ENCODE measurements at places on chromosomes 13 and 19.

DNA sequence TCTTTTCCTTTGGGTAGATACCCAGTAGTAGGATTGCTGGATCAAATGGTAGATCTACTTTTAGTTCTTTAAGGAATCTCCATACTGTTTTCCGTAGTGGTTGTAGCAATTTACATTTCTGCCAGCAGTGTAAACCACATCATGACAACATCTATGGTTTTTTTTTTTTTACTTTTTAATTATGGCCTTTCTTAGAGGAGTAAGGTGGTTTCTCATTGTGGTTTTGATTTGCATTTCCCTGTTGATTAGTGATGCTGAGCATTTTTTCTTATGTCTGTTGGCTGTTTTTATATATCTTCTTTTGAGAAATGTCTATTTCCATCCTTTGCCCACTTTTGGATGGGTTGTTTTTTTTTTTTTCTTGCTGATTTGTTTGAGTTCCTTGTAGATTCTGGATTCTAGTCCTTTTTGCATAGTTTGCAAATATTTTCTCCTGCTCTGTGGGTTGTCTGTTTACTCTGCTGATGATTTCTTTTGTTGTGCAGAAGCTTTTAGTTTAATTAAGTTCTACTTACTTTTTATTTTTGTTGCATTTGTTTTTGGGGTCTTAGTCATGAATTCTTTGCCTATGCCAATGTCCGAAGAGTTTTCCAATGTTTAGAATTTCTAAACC lies 38.8 kb downstream of the TDRD3 start:
- no peak for DNase-seq

DNA sequence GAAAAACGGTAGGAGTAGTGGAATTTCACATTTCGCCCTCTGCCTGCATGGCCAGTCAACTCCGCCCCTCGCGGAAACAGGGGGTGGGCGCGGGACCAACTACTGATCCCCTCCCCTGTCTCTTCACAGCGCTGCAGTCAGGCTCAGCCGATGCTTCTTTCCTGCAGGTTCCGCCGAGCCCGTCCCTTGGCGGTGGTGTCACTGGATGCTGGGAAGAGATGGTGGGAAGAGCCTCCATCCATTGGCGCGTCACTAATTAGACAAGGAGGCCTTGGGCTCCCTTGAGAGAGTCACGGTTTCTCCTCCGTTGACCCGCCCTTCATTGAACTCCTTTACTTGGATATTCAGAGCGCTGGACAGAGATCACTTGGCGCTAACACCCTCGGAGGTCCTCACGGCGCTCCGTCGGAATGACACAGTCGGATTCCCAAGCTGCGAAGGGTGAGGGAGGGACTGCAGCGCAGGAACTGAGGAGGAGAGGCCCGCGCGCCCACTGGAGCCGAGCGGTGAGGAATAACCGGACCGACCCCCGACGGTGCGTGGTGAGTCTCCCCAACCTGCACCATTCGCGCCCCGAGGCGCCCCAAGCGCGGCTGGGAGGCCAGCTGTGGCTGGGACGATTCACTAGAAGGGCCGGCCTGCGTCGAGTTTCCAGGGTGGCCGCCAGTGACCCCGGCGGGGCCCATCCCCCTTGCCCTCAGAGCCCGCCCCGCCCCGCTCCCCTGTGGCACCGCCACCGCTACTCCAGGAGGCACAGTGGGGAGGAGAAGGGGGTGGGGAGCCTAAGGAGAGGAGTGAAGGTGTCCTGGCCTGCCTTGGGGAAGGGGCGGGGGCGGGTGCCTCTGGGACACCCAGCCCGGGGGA lies 11.2 kb upstream of the CEACAM21 start:
- DNase-seq = peak; percentile 23

GRCh38 chr19:30367006-30367405 lies 5.2 kb upstream of the ZNF536 start:
- no peak for DNase-seq

DNA sequence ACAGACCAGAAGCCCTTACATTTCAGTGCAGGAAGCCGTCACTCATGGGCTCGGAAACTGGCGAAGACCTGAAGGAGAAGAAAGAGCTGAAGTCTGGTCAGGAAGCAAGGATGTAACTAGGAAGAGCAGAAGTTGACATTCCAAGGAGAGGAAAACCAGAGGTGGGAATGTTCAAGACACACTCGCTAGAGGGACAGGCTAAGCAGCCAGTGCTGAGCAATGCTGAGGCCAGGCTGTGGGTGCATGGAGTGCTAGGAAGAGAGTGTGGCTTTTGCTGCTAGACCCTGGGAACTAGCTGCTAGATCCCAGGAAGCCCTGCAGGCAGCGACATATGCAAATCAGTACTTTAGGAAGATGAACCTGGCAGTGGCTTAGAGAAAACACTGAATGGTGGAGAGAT lies 12.1 kb upstream of the URAD start:
- DNase-seq = no peak

DNA sequence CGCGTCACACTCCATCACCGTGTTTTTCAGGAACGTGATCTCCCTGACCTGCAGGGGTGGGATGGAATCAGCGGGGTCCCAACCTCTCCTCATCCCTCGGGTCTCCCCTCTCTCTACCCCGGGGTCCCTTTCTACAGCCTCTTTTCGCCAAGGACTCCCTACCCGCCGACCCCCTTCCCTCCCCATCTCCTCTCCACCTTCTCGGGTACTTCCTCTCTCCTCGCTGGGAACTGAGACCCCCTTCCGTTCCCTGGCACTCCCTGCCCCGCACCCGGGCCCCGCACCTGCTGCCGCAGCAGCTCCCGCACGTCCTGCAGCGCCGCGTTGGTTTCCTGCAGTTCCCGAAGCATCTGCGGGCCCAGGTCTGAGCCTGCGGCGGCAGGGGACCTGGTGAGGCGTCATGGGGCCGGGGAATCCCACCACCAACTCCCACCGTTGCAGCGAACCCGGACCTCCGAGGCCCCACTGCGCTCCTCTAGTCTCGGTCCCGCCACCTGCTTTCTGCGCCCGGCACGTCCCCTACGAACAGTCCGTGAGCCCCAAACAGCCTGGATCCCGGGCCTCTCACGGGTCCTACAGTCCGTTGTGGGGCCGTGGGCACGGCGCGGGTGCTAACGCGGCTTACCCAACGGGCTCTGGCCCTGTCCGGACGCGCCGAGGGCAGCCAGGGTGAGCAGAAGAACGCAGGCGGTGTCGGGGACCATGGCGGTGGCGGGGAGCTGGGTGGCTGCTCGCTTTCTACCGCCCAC lies at the start of gene COMP:
TSS of gene COMP (minus strand) at position 740 of the 749 bp plus-strand sequence. CDS start at position 704, 36 bp downstream.
- no peak for DNase-seq

DNA sequence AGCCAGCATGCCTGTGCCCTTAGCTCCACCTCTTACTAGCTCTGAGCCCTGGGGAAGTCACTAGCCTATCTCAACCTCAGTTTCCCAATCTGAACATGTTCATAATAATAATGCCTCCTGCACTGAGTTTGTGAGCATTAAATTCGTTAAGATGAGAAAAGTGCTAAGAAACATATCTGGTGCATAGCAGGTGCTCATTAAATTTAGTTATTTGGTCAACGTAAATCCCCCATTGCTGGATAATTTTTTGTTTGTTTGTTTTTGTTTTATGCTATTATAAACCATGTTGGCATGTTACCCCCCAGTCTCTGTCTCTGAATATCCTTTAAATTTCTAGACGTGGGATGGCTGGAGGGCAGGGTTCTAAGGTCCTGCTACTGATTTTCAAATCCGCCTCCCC lies 10.6 kb downstream of the FCGBP start:
- no peak for DNase-seq

GRCh38 chr19:57825511-57825910 lies 4.6 kb upstream of the ZNF587B start:
- no peak for DNase-seq

All from suppressor macrophage (primary cell).